ENCODE measurements at places on chromosomes 7 and 10.

DNA sequence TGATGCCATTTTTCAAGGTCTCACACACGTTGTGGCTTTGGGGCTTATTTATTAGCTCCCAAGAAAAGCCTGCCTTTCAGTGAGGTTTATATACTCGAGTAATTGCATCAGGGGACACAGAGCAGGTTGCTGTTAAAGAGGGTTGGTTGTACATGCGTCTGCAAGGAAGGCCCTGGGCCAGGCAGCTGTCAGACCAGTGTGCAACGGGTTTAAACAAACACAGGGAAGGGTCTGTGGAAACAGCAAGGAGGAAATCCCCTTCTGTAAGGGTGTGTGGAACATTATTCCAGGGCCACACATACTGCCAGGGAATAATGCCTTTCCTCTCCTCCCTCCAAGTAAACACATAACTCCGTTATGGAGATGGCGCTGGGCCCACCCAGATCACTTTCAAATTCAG is 1.7 kb upstream of the CHST15 start:
- DNase-seq: no peak

DNA sequence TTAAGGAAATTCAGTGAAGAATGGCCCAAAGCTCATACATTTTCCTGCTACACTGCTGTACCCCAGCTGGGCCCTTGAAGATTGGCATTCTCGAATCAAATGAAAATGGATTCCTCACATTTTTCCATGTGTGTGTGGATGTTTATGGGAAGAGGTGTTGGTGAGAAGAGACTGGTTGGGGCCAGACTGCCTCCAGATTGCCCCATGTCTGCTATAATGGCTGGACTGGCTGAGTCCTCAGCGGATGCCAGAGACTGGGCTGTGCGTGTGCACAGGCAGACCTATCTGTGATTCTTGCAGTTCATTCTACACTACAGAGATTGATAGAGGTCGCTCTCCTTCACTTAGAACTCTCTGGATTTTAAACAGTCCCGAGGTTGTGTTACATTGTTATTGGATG is 183.6 kb upstream of the GDF10 start:
- DNase-seq: no peak

DNA sequence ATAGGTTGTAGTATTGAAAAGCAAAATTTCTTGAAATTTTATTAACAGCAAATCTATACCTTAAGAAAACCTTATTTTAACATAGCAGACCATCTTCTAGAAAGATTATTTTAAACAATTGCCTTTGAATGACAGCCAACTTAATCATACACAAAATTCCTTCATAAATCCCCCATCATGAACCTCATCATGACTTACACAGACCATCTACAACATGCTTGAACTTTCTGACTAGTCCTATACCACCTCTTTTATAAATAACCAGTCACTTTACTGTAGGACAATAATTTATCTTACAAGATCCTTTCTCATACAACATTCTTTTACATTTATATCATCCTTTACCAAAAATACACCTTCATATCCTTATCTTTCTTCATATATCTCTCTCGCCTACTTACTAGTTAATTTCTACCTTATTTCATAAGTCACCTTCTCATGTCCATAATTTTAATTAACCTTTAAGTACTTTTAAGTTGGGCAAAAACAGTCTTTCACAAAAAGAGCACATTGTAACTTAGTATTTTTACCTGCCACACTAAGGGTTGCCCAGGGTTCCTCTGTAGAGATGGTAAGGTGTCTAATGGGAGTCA is 16.6 kb upstream of the PTN start:
- no peak for DNase-seq

- no peak for DNase-seq
Observed at GRCh38 chr10:107614939-107615685, 450.6 kb upstream of the SORCS1 start.

DNA sequence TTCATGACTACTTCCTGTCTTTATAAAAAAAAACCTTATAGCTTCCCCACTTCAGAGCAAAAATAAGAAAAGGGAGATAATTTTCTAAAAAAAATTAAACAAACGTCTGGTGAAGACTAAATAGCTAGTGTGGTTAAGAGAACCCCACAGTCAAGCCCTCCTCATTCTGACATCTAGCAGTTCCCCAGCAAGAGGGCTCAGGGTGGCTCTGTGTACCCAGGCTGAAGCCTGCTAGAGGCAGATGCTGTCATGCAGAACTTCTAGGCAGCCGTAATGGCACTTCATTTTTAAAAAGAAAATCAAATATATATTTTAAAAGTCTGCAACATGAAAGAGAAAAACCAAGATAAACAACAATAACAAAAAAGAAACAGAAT is 223.1 kb upstream of the KLF14 start:
- DNase-seq: no peak

- no peak for DNase-seq
Observed at GRCh38 chr10:97821308-97822038, 28.2 kb upstream of the GOLGA7B start.

- no peak for DNase-seq
Observed at GRCh38 chr7:78620920-78621319, 822.3 kb downstream of the PHTF2 start.

- DNase-seq: no peak
Observed at GRCh38 chr10:4174197-4174596, 389.2 kb upstream of the KLF6 start.

GRCh38 chr7:76347710-76348109 is 11.1 kb downstream of the YWHAG start:
- no peak for DNase-seq

- no peak for DNase-seq
Observed at GRCh38 chr7:67489881-67490280, 493.2 kb downstream of the TYW1 start.

- DNase-seq: no peak
Observed at GRCh38 chr7:126487728-126488442, 764.9 kb downstream of the GRM8 start.

DNA sequence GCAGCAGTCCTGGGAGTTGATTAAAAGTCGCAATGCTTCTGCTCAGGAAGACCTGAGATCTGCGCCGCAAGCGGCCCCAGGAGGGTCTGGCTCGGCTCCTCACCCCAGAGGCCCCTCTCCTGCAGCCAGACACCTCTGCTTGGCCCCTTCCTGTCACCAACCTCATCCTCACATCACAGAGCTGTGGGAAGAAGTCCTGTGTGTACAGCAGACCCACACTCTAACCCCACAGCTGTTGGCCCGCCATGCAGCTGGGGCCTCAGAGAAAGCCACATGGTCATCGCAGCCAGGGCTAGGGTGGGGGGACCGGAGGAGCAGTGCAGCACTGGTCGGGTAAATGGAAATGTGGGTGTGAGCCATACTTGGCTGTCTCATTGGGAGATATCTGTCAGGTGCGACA is 97.7 kb downstream of the RGS10 start:
- DNase-seq: no peak

GRCh38 chr7:5476001-5476400 is 52.4 kb upstream of the TNRC18 start:
- no peak for DNase-seq
